Activated CD8-positive, alpha-beta memory T cell treated with anti-CD3 and anti-CD28 coated beads for 36 hours (primary cell): ENCODE measurements at places on chromosomes 12 and 14. TPM values are rescaled to one million over a fixed set of nuclear protein-coding genes. Genes with fewer than 3 reads are reported as not detected.

Gene TMEM120B
- 17.3 TPM for total RNA-seq

Gene APOF
- not detected for total RNA-seq

Gene KCNJ8
- total RNA-seq, result not detected

Gene TAMALIN
- 14.5 TPM for total RNA-seq

Gene SIRT4
- total RNA-seq, result 3.7 TPM

Gene TAS2R13
- 0.21 TPM for total RNA-seq

Gene RNASE1
- not detected for total RNA-seq

Gene HCAR1
- total RNA-seq, result 0.08 TPM

Gene ATL1
- 0.53 TPM for total RNA-seq

Gene ASCL1
- total RNA-seq, result not detected
